ENCODE measurements at places on chromosomes 6 and 20.

DNA sequence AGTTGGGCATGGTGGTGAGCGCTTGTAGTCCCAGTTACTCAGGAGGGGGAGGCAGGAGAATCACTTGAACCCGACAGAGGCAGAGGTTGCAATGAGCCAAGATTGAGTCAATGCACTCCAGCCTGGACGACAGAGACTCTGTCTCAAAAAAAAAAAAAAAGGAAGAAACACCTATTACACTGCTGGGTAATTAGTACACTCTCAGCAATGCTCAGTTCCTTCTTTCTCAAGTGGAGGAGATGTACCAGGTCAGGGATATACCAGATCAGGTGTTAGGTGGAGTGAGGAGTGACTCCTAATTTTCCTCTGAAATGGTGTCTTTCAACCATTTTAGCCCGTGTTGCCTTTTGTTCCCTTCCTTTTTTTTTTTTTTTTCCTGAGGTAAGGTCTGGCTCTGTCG lies 30.0 kb upstream of the UBR2 start:
- no peak for DNase-seq

- no peak for DNase-seq
Measured at GRCh38 chr6:149919834-149920225, 3.1 kb downstream of the RAET1G start.

- peak; percentile 77 for DNase-seq
Measured at GRCh38 chr20:5788385-5788895, 38.2 kb downstream of the SHLD1 start.

GRCh38 chr20:10524643-10525042 lies 89.5 kb downstream of the SLX4IP start:
- no peak for DNase-seq
